ENCODE measurements at places on chromosomes 5 and 9. TPM values are rescaled to one million over a fixed set of nuclear protein-coding genes. Genes with fewer than 3 reads are reported as not detected.

DNA sequence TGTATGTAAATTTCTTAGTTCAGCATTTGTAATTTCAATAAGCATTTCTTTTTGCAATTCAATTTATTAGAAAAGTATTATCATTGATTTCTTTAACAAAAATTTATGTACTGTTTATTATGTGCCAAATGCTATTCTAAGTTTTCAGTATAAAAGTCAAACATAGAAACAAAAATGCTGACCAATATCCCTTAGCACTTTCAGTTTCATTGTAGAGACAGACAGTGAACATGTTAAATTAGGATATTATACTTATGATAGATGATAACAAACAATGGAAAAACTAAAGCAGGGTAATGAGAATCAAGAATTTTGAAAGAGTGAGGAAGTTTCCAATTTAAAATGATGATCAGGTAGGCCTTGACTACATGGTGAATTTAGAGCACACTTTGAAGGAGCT is 1106.0 kb downstream of the TAF11L14 start:
- DNase-seq = no peak

- DNase-seq = no peak
These were observed 96.3 kb upstream of the TMEM161B start for GRCh38 chr5:88364991-88365390.

The FABP6 gene
- not detected for total RNA-seq

- DNase-seq = no peak
These were observed 300.9 kb downstream of the MCTP1 start for GRCh38 chr5:94983861-94984535.

DNA sequence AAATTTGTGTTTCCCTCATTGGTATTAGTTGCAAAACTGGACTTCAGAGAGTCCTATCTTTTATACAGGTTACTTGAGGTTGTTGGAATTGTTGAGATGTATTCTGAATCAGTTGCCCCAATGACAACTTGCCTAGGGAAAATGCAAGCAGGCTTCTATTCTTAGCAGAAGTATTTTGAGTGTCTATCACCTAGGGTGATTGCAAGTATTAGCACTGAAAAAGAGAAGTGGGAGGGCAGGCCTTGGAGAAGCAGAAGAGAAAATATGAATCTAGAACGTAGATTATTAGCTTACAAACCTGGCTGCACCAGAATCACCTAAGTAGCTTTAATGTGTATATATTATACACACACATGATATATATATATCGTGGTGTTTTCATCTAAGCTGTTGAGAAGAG is 43.2 kb downstream of the ADAMTS12 start:
- DNase-seq = no peak

All from OCI-LY7 (cell line).